ENCODE measurements at places on chromosomes 6 and 20.

DNA sequence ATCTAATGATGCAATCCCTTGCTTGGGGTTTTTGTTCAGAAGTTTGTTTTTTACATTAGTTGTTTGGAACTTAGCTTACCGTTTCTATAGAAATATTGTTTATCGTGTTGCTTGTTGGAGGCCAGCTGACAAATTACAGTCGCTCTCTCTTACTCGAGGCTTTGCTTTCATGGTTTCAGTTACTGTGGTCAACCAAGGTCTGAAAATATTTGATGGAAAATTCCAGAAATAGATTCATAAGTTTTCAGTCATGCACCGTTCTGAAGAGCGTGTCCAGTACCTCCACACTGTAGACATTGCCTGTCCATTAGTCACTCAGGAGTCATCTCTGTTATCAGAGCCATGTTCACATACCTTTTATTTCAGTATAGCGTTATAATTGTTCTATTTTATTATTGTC lies 47.9 kb downstream of the DEK start:
- DNase-seq = peak; percentile 80

DNA sequence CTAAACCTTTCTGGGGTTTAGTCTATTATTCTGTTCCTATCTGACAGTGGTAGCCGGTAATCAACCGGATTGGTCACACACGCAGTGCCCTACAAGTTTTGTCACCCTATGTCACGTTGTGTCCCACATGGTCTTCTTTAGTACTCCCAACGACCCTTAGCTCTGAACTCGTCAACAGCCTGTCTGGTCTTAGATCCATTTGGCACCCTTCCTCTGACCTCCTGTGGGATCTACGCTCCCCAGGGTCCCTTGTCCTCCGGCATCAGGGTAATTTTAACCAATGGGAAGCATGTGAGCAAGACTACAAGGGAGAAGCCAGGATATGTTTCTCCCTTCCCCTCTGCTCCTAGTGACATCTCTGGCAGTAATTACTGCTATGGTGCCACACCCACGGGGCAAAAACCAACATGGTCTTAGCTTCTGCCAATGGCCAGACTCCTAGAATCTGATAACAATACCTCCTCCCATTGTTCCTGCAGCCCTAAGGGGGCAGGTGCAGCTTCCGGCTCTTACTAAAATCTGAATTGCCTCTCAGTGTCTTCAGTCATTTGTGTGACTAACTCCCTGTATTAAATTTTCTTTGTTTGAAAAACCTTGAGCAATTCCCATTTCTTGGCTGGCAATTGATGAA lies 56.6 kb downstream of the MAFB start:
- DNase-seq = no peak

DNA sequence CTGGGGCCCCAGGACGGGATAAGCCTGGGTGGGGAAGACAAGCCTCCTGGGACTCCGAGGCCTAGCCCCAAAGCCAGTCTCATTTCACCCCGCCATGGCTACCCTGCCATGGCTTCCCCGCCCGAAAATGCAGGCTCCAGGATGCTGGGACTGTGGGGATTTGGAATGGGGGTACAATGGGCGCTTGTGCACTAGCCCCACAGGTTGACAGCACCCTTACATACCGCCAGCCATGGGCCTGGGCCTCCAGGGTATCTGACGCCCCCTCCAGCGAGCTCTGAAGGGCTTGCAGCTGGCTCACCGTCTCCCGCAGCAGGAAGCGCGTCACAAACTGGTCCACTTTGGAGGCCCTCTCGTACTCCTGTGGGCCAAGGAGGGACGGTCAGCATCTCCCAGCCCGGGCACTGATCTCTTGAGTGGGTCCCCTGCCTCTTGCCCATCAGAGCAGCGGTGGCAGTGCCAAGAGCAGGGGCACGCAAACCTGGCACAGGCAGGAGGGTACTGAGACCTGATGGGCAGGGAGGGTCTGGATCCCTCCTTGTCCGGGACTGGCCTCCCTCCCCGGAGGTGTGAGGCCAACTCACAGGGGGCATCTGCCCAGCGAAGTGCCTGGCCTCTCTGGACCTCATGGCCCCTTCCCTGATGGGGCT lies 2.0 kb upstream of the C20orf144 start:
- no peak for DNase-seq

GRCh38 chr20:46699651-46700359 lies 9.6 kb upstream of the SLC2A10 start:
- DNase-seq = peak; percentile 52

DNA sequence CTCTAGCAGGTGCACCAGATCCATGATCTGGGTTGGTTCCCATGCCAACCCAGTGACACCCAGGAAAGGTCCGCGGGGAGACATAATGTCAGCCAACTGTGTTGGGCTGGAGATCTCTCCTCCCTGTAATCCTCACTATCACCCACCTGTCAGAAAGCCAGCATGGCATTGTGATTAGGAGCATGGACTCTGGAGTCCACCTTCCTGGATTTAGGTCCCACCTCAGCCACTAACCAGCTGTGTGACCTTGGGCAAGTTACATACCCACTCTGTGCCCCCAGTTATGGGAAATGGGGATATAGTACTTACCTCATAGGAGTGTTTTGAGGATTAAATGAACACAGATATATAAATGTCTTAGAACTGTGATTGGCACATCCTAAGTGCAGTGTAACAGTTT lies 97.9 kb downstream of the ZDHHC14 start:
- DNase-seq = no peak

- DNase-seq = no peak
Measured at GRCh38 chr20:57787151-57787989, 77.6 kb upstream of the PMEPA1 start.

DNA sequence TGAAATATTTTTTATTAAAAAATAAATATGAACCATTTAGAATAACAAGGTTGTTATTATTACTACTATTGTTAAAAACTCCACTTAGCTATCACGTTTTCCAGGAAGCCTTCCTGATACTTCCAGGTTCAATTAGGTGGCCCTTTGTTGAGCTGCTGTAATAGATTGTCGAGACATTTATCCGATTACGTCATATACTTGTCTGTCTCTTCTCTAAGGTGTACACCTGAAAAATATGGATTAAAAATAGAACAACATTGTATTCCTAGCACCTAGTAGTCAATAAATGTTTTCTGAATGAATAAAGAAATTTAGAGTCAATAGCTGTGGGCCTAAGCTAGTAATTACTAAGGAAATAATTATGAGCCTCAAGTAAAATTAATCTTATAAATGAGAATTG lies 359.6 kb downstream of the RNF144B start:
- DNase-seq = no peak

DNA sequence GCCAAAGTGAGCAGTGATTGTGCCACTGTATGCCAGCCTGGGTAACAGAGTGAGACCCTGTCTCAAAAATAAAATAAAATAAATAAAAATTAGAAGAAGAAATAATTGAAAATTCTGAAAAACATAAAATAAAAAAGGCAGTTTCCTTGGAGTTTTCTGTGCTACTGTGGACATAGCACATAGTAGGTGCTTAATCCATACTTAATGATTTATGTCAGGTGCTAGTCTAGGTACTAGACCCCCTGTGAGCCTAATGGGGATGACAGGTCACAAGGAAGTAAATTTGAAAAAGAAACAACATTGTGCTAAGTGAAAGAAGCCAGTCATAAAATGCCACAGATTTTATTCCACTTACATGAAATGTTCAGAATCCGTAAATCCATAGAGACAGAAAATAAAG lies 9.2 kb upstream of the SLC9A8 start:
- no peak for DNase-seq

DNA sequence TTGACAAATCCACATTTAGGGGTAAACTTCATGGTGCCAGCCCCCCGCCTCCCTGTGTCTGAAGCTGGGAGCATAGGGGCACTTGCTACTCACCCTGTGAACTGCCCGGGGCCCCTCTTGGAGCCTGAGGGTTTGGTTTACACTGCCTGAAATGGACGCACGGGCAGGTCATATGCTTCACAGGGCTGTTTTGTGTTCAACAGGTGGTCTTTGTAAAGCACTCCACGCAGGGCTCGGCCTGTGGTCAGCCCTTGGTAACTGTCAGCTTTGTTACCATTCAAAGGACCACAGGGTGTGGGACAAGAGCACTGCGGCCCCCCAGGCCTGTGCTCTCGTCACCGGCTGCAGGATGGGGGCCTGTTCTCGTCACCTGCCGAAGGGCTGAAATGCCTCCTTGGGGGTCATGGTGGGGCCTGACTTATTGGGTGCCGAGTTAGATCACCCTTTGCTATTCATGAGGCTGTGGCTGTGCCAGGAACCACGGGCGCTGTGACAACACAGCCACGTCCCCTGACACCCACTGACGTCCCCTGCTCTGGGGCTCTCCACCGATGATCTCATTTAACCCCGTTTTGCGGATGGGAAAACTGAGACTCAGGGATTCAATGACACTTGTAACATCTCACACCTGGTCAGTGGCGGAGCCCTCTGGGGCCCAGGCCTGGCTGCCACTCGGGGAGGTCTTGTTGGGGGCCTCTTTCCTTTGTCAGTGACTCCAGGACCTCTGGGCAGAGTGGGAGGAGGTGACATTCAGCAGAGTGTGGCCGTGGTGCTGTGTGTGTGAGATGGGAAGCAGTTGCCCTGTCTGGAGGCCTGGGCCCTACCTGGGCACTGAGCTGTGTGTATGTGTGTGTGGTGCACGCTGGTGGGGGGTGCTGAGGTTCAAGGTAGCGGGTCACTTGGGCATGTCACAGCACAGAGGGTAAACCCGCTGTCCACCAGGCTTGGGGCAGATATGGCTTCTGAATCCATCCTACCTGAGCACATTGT lies 24.9 kb downstream of the ZBP1 start:
- DNase-seq = no peak

DNA sequence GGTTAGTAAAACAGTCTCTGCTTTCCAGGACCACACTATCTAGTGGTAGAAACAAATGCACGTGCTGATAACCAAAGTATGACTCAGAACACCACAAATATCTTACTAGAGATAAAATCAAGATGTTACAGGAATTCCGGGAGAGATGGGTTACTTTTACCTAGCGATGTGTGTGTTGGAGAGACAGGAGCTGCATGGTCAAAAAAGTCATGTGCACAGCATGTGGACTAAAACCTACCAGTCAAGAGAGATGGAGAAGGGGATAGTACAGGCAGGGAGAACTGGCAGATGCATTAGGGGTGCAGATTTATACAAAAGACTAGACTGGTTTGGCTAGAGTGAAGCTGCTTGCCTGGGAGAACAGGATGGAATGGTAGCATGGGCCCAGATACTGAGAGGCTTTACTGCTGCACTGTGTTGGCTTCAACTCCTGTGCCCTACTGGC lies 75.3 kb upstream of the MRAP2 start:
- DNase-seq = peak; percentile 44

- DNase-seq = peak; percentile 38
Measured at GRCh38 chr6:74991573-74992332, 214.1 kb downstream of the COL12A1 start.

DNA sequence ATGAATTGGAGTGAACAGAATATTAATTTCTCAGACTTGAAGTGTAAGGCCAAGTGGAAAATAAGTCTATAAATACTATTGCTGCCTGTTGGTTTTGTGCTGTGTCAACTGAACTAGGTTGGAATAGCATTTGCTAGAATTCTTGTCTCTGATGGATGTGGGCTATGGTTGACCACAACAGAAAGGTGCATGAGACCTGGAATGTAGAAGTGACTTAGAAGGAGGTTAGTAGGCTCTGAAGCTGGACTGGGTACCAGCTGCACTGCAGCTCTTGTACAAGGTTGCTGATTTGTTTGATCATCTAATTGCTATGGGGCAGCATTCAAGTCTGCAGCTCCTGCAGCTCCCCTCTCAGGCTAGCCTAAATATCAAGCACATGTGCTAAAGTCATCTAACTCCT lies 479.0 kb upstream of the NRSN1 start:
- no peak for DNase-seq

DNA sequence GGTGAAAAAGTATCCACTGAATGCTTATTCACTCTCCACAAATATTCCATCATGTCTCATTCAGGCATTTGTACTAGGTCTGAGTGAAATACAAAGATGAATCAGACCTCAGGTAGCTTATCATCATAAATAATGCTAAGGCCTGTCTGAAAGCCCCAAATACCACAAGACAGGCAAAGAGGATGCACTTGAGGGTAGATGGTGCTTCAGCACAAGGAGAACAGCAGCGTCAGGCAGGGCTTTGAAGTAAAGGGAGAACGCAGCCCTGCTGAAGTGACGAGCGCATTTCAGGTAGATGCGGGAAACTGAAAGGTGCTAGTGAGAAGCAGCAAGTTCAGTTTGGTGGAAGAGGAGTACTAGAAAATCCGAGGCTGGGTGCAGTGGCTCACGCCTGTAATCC lies 38.7 kb downstream of the MAP3K5 start:
- DNase-seq = no peak

- DNase-seq = peak; percentile 39
Measured at GRCh38 chr6:125746731-125747588, 2.5 kb upstream of the HEY2 start.

DNA sequence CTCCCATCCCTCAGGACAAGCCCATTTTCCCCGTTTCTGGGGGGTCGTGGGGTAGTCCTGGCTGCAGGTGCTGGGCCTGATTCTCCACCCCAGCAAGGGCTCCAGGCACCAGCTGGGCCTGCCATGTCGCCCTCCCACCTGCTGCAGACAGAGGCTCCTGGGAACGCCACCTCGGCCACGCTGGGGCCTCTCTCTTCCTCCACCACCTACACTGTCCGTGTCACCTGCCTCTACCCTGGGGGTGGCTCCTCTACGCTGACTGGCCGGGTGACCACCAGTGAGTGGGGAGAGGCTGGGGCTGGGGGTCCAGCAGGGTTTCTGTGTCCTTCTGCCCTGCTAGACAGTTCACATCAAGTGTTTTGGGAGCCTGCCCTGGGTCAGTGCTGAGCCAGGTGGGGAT lies 19.3 kb downstream of the COL20A1 start:
- no peak for DNase-seq

DNA sequence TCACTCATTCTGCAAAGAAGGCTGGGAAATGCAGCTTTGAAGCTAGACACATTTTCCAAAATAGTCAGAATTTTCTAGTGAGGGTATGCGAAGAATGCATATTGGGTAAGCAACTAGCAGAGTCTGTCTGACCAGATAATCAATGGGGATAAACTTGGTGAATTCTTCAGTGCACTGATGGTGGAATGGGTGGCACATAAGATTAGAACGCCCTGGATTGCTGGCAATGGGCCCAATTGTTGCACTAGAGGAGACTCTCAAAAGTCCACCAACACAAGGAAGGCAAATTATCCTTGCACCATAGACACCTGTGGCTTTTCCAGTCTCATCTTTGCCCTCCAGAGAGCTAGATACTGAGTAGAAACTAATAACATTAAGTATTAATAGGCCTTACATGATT lies 167.6 kb downstream of the PTPRT start:
- no peak for DNase-seq

- DNase-seq = peak; percentile 31
Measured at GRCh38 chr6:31769684-31770371, 7.3 kb downstream of the VWA7 start.

GRCh38 chr6:168756009-168756634 lies 315.1 kb downstream of the SMOC2 start:
- no peak for DNase-seq

GRCh38 chr6:155436981-155437749 lies 18.5 kb downstream of the NOX3 start:
- DNase-seq = peak; percentile 42

GRCh38 chr6:96299525-96299924 lies 222.1 kb upstream of the UFL1 start:
- no peak for DNase-seq

- no peak for DNase-seq
Measured at GRCh38 chr6:136251394-136251793, 1.3 kb upstream of the MTFR2 start.

- peak; percentile 60 for DNase-seq
Measured at GRCh38 chr6:57207872-57208271, 14.2 kb downstream of the RAB23 start.

Measured in IMR-90 (cell line).